Right hindlimb (tissue), 1 donor: ENCODE measurements at places on chromosomes 12 and 14.
A peak's percentile ranks its signal among the peaks of the same experiment; 100 is the strongest.

DNA sequence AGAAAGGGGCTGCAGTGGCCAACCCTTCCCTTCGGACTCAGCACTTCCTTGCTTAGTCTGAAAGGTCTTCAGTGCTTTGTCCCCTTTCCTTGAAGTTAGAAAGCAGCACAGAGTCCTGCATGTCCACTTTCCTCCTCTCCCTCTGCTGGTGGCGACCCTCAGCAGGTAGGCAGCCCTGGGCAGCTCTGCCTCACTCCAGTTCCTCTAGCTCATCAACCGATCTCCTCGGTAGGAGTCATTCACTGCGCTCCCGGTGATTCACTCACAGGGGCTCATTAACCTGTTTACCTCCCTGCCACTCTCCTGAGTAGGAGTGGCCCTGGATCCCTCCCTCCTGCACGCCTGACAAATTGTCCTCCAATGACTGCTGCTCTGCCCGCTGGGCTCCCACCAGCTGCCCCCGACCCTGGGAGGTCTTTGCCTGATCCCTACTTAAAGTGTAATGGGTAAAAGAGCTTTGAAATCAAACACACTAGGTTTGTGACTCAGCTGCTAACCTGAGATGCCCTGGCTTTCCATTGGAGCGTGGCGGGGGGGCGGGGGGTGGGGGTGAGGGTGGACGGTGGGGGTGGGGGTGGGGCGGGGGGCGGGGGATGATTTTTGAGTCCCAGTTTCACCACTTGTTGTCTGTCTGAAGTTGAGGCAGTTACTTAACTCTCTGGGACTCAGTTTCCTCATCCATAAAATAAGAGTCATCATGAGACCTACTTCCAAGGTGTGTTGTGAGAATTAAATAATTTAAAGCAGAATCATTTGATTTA, 4.2 kb downstream of the SCNN1A start:
- DNase-seq = no peak

DNA sequence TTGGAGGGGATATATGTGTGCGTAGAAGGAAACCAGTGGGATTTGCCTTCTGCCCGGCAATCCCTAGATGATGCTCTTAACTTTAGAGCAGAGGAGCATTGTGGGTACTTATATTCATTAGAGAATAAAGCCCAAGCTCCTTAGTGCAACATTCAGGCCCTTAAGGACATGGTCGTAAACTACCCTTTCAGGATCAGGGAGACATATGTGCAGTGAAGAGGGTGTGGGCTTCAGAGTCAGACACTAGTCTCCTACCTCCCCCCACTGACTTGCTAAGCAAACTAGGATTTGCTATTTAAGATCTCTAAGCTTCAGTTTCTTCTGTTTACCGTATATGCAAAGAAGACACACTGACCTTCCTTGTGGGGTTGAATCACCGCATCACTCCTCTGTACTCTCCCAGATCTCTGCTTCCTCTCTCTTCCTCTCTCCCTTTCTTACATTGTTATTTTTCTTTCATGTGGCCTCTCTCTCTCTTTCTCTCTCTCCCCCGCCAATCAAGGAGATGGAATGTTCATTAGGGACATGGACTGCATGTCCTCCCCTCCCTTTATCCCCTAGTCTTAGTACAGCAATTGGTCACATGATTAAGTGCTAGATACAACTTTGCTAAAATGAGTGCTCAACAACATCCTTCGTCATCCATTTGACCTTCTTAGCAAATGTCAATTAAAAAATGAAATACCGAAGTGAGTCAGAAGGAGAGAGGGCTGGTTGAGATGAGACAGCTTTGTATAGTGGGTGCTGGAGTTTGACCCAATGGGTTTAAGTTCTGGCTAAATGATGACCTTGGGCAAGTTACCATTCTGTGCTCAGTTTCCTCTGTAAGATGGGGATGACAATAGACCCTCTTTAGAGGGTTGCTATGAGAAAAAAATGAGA, 91.7 kb downstream of the TMX1 start:
- no peak for DNase-seq

DNA sequence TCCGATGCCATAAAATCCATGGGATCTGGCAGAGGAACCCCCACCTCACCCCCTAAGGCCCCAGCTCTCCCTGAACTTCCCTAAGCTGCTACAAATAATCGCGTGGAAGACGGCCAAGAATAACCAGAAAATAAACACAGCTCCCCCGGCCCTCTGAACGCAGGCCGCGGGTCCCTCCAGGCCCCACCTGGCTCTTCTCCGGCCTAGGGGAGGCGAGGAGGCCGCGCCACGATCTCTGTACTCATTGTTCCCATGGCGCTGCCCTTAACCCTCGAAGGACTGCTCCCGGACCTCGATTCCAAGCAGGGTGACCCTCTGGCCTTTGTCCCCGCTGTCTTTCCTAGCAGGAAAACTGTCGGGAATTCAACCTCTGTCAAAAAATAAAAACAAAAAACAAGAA, 33.9 kb upstream of the TBX5 start:
- DNase-seq = no peak

DNA sequence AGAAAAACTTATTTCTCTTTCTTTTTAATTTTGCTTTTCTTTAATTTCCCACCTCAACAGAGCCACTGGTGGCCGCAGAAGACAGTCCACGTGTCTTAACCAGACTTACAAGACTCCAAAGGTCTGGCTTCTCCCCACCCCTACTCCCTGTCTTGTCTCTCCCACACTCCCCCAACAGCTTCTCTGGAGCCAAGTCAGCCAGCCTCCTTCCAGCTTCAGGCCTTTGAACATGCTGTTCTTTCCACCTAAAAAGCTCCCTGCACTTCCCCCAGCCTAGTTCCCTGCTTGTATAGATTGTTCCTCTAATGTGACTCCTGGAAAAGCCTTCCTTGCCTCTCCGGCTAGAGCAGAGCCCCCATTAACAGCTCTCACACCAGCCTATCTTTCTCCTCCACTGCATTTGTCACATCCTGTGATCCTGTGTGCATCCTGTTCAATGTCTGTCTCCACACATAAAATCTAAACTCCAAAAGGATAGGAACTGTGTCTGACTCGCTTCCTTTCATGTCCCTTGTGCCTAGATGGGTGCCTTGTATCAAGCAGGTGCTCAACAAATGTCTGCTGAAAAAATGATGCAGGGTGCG, 7.8 kb upstream of the DYNLL1 start:
- no peak for DNase-seq

DNA sequence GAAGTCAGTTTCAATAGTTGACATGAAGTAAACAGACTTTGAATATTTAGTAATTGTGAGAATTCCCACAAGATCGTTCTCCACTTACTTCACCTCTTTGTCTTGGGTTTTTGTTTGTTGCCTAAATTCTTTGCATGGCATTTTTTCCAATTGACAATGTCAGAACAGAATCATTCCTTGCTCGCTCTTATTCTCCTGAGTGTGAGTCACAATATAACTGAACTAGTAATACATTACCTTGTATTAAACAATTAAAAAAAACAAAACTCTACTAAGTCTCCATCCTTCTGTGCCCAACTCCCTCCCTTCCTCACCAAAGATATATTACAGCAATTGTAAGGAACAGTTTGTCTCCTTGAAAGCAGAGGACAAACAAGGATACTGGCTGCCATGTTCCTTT, 638.8 kb upstream of the NOVA1 start:
- DNase-seq = no peak

DNA sequence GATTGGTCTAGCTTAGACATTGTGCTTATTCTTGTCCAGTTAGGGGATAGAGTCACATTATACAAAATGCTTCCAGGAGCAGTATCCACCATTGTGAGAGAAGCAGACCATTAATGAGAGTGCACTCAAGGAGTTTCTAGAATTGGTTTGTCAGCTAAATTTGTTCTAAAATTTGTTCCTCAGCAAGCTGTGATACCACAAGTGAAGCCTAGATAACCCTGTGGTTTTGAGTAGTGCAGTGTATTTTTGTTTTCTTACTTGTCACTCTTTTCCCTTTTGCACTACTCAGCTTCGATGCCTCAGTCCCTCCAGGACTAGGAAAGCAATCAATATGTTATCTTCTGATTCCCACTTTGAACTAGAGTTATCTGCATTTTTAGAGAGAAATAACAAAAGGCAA, 42.5 kb upstream of the AKAP6 start:
- no peak for DNase-seq

- DNase-seq = peak; percentile 78
These were observed 54.0 kb downstream of the ZNF641 start for GRCh38 chr12:48296586-48297282.

- no peak for DNase-seq
These were observed 56.4 kb downstream of the IFT81 start for GRCh38 chr12:110180591-110181005.

DNA sequence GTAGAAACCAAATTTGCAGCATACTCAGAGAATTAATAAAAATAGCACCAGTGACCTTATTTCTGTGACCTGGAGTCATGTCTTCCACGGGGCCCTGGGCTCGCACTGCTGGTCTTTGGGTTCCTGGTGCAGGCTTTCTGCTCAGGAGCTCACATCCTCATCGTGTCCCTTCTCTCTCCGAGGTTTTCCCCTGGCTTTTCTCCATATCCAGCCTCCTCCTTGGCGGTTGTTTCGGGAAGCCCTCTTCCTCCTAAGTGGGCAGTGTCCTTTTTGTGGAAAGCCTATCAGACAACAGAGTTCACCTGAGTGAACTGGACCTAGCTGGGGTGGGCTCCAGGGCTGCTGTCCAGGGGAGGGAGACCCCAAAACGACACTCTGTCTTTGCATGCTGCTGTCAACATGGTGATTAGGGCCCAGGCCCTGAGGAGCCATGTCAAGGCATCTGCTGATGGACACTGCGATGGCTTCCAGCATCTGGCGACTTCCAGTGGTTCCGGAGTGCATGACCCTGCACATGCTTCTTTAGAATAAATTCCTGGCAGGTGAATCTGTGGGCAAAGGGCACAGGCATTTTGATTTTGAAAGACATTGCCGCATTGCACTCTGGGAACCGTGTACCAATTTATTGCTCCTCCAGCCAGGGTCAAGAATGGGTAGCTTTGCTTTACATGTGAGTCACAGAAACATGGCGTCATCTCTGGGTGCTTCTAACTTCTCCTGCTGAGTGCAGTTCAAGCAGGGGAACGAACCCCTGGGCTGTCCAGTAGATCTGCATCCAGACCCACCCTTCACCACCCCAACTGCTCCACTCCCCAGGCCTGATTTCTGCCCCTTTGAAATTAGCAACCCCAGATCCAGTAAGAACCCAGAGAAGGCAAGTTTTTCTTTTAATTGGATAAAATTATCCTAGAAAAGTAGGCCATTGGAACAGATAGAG, 136.8 kb downstream of the ADGRD1 start:
- peak; percentile 10 for DNase-seq

DNA sequence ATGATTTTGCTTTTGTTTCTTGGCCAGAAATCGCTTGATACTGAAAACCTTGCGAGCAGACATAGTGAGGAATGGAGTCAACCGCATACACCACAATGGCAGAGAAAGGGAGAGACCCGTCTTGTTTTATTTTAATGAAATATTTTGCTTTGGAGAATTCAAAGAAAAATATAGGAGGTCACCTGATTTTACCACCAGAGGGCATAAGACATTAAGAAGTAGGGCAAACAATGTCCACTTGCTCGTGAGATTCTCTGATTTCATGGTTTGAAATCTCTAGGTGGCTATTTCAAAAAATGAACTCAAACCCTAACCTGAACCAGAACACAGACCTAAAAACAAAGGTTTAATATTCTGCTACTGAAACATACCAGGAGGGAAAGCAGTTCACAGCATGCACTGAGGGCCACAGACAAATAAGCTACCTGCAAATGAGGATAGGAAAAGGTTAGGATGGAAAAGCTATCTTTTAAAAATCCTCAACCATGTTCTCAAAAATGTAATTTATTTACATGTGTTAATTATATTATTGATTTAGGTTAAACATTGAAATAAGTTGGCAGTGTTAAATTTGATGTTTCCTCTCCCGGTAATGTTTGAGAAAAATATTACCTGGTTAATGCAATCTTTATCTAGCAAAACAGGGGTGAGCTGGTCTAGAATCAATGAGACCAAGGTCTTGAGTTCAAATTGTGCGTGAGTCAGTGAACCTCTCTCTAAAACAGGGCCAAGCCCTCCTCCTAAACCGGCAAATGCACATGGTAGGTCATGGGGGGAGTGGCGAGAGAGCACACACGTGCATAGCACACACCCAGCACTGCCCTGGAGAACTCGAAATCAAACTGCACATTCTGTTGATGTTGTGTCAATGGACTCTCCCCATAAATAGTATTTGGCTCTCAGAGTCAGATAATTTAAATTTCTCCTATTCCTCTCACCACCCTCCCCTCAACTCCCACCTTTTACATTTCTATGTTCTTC, 12.5 kb downstream of the IFNG-AS1 start:
- DNase-seq = no peak

DNA sequence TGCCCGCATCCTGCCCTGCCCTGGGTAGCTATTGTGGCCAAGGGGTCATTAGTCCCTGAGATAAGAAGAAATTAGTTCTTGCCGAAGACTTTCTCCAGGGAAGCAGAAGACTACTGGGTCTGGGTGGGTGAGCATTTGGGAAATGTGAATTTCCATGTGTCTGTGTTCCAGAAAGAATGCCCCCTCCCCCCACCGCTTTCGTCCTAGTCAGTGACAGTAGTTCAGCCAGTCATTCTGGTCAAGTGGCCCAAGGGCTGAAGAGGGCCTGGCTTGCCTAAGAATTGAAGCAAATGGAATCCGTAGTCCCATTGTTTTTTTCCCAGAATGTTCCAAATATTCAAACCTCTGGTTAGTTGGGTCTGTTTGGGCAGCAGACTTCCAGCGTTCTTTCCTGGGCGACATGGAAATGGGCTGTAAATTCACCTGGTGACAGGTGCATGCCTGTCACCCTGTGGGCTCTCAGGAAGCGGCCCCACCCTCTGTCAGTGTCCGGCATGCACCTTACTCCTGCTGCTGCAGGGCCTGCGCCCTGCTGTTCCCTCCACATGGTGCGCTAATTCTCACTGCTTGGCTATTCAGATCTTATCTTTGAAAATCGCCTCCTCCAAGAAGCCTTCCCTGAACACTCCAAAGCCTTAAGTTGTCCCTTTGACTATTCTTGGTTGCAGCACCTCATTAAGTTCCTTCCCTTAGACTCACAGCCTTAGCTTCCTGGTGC, 1.4 kb upstream of the RFLNA start:
- no peak for DNase-seq

- no peak for DNase-seq
These were observed 520.3 kb downstream of the DIO2 start for GRCh38 chr14:79690960-79691359.

DNA sequence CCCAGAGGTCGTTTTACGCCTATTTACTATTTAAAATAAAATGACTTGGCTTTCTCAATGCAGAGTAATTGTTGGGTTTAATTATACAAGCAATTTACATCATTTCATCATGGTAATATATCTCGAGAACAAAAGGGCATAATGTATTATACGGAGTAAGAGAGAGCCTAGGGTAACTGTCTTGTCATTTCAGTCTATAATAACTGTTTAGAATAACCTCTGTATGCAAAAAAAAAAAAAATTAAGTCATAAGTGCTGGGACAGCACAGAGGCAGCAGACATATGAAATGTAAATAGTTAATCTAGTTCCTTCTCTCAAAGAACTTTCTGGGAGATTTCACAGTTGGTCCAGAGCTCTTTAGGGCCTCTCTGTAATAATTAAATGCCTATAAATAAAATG, 284.9 kb downstream of the TMTC2 start:
- DNase-seq = no peak

- peak; percentile 16 for DNase-seq
These were observed 7.9 kb downstream of the CD9 start for GRCh38 chr12:6208130-6208529.

- no peak for DNase-seq
These were observed 780.6 kb upstream of the MDGA2 start for GRCh38 chr14:48456051-48456450.

GRCh38 chr12:126899926-126900792, 1366.8 kb upstream of the TMEM132C start:
- no peak for DNase-seq
